ENCODE measurements at places on chromosomes 11 and 22. TPM values are rescaled to one million over a fixed set of nuclear protein-coding genes. Genes with fewer than 3 reads are reported as not detected.

Gene MS4A3
- not detected for total RNA-seq

GRCh38 chr11:103332409-103332808, 223.2 kb downstream of the DYNC2H1 start:
- no peak for DNase-seq

GRCh38 chr22:24088816-24089215, 77.7 kb downstream of the CABIN1 start:
- DNase-seq = no peak

GRCh38 chr11:61827571-61828378, at the start of gene FADS2:
Gene FADS2 (plus strand): TSS chr11:61828300. CDS start chr11:61828391, 91 bp downstream.
- peak; percentile 74 for DNase-seq

Data from bronchial epithelial cell (primary cell).